Spleen (tissue), 13 donors: ENCODE measurements at places on chromosomes 7 and 10.
A peak's percentile ranks its signal among the peaks of the same experiment; 100 is the strongest.

DNA sequence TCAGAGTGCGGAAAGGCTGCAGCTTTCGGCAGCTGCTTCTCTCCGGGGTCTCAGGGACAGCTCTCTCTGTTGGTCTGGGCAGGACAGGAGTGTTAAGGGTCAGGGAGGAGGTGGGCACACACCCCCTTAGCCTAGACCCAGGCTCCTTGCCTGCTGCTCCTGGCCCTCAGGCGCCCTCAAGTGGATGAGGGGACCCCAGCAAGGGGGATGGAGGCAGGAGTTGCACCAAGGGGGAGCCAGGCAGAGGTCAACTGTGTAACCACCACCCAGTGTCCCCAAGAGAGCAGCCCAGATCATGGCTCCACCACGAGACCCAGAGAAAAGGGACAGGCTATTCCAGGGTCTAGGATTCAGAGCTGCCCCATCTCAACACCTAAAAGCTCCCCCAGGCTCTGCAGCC, 26.9 kb downstream of the SPOCK2 start:
- DNase-seq: no peak

GRCh38 chr10:127234306-127234800, 38.0 kb upstream of the INSYN2A start:
- DNase-seq: no peak

DNA sequence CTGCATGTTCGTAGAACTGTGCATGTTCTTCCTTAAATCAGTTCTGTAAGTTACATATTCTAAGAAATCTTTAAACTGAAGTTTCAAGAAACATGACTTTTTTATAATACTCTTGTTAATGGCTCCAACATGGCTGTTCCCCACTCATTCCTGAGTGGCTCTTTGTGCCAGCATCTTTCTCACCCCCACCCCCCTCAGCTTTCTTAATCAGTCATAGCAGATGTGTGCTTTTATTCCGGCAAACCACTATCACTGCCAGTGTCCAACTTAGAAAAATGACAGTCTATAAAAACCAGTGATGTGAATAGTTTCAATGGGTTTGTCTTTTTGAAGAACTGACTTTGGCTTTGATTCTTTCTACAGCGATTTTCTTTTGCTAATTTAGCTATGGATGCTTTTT, 37.6 kb downstream of the PITRM1 start:
- no peak for DNase-seq

DNA sequence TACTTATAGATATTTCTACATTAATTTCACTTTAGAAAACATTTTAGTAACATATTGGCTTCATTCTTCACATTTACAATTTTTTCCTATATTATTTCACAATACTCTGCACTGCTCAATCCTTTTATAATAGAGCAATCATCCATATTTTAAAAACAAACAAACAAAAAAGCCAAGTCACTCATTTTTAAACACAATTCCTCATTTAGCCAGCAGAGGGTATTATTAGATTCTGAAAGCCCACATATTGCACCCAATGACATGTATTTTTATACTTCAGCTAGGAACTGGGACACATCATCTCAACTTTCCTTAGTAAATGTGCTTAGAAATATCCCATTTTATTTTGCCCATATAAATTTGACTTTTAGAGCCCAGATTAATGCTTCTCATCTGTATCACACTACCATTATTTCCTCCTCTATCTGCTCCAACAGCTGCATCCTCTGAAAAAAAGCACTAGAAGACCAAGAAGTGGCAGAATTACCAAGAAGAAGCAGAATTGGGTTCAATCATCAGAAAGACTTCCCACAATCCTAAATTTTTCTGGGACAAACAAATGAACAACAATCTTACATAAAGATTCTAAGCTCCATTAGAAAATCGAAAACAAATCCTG, 29.5 kb downstream of the CTNNA3 start:
- DNase-seq: no peak

- DNase-seq: no peak
These were observed 118.0 kb upstream of the PRSS58 start for GRCh38 chr7:142375710-142376313.

DNA sequence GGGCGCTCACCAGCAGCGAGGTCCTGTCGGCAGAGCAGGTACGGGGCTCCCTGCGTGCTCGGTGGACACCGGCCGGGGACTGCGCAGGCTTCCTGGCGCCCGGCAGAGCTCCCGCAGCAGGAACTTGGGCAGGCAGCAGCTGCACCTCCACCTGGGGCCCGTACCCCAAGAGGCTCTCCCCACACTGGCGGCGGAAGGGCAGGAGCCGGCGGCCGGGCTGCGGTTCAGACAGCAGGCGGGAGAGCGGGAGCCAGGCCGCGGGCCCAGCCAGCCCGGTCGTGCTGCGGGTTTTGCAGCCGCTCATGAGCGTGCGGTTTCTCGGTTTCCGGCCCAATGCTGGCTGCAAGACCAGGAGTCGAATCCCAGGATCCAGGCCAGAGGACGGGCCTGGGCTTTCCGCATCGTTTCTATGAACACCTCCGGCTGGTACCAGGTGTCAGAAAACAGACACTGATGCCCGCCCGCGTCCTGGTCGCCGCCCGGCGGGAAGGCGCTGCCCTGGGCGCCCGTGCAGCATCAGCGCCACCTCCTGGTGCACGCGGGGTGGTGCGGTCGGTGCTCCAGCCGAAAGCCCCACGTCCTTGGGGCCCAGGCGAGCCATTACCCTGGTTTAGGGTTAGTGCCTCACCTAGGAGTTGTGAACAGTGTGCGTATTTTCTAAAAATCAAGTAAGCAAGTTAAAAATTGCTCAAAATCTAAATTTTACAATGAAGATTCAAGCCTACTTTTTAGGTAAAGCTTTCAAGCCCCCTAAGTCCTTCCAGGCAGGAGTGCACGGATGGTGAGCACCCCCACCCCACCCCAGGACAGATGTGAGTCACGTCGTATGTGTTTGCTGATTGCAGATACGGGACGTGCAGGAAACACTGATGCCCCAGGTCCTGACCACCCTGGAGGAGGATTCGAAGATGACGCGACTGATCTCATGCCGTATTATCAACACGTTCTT, 47.4 kb upstream of the PRKAR1B start:
- DNase-seq: peak; percentile 88

- no peak for DNase-seq
These were observed 161.6 kb upstream of the PRSS1 start for GRCh38 chr7:142587578-142588191.

DNA sequence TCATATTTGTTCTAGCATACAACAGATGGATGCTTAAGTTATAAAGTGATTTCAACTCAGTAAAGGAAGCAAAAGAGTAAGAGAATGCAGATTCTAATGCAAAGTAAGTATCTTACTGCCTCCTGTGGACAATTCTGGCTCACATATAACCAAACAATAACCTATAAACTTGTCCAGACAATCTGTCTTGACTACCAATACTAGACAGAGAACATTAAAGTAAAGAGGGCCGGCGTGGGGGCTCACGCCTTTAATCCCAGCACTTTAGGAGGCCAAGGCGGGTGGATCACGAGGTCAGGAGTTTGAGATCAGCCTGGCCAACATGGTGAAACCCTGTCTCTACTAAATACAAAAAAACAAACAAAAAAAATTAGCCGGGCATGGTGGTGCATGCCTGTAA, 329.3 kb downstream of the CACNA2D1 start:
- no peak for DNase-seq

DNA sequence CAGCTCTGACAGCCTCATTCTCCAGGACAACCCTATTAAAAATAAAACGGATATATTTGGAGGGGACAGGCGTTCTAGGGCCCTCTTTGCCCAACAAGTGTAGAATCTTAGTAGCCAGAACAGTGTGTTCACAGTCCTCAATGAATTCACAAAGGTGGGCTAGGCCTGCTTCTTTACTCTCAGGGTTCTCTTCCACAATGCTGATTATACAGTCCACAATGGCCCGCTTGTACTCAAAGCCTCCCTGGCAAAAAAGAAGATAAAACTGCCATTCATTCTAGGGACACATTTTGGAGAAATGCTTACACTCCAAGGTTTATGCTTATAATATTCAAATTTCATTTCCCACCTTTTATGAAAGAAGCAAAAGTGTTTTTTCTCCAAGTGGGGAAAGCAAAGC, 62.6 kb downstream of the MEST start:
- DNase-seq: no peak

GRCh38 chr7:124084024-124084423, 51.2 kb upstream of the TMEM229A start:
- no peak for DNase-seq

DNA sequence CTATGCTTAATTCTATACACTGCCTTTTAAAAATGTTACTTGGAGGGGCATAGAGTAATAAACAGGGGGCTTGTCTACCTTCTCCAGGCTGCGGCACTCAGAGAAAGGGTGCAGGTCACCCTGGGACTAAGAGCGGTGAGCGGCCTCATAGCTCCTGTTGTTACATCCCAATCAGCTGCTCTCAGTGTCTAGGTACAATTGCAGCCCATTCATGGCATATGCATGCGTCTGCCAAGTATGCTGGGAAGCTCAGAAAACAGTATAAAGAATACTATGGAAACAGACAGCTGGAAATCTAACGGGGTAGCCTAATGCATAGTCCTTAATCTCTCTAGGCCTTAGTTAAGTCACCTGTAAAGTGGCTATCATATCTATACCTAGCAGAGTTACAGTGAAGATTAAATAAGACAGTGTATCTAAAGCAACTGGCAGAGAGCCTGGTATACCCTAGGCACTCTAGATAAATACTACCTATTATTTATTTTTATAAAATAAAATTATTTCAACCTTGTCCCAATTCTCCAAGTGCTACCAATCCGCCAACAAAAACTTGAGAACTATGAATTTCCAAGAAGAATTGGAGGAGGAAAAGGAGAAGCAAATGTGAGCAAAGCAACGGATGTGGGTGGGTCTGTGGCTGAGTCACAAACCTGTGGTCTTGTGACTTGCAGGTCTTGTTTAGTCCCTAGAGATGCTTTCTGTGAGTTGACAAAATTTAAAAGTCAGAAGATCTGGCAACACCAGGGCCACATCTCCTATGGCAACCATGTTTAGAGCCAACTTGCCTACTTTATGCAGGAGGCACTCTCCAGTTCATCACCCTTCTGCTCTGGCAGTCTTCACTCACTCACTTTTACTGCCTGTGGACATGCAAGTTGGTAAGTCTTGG, 183.0 kb downstream of the RAPGEF5 start:
- no peak for DNase-seq

- no peak for DNase-seq
These were observed 292.6 kb downstream of the PARD3 start for GRCh38 chr10:34522546-34522945.

DNA sequence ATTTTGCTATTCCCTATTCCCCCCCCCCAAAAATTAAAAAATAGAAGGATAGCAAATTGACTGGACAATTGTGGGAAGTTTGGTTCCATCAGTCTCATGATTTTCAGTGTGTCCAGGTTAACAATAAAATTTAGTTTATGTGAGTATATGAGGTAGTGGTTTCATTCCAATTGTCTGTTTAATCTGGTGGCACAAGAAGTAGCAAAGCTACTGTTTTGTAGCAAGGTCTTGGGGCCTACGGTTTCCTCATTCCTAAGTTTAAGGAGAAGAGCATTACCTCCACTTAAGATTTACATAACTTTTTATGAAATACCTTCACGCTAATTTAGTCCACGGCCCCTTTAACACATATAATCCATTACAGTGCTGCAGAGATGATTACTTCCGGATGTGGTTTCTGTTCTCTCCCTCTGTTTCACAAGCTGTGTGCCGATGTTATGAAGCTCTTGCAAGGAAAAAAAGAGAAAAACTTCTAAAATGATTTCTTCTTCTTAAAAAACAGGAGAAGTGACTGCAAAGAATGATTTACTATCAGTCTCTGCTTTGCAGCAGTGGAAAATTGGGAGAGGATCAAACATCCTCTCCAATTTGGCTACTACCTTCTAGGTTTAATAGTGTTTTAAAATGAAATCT, 32.7 kb upstream of the NPVF start:
- DNase-seq: no peak

GRCh38 chr7:90613088-90613498, 17.0 kb downstream of the CDK14 start:
- no peak for DNase-seq

- DNase-seq: no peak
These were observed 182.1 kb downstream of the ARID5B start for GRCh38 chr10:62083412-62084267.

DNA sequence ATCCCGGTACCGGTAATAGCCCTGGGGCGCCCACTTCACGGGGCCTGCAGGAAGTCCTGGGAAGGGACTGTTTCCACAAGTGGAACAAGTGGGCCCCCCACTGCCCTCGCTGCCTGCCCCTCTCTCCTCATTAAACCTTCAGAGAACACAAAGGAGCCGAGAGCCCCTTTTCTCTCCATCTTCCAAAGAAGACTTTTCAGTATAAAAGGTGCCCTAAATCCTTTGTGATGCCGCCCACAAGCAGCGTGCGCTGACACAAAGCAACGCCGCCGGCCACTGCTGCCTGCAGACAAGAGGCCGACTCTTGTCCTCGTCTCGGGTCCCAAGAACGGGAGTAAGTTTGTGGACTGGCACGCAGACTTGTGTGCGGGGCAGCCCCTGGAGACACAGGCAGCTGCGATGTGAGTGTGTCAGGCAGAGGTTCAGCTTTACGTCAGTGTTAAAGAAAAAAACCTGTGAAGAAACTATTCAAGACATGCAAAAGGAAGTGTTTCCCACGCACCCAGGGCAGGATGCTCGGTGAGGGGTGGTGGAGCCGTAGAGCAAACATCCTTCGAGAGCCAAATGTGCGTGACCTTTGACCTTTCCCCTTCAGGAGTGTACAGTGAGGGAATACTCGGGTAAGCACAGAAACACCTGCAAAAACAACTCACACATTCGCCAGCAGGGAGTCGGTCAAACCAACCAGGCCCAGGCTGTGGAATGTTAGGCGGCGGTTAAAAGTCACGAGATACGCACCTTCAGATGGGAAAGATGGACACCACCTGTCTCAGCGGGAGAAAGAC, 118.2 kb downstream of the VIPR2 start:
- no peak for DNase-seq

GRCh38 chr7:10315881-10316280, 657.8 kb upstream of the PHF14 start:
- DNase-seq: no peak

DNA sequence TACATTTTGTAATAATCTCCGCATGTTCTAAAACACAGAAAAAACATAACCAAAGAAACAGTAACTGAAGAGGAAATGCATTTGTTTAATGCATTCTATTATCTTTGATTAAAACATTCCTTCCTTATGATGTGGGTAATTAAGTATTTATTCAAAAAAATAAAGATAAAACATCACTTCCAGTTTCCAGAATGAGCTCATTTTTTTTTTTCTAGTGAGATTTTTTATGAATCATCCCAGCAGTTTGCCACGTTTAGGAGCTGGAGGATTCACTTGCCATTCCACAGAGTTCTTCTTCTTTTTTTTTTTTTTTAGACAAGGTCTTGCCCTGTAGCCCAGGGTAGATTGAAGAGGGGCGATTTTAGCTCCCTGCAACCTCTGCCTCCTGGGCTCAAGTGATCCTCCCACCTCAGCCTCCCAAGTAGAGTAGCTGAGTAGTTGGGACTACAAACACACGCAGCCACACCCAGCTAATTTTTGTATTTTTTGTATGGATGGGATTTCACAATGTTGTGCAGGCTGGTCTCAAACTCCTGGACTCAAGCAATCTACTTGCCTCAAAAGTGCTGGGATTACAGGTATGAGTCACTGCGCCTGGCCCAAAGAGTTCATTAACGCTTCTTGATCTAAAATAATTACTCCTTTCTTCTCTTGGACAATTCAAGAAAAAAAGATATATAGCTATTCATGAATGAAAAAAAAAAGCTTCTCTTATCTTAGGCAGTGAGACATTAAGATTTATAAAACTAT, 177.3 kb downstream of the DKK1 start:
- DNase-seq: no peak

GRCh38 chr10:88553116-88553752, 29.9 kb downstream of the RNLS start:
- DNase-seq: no peak

GRCh38 chr7:137544453-137545058, 201.0 kb upstream of the PTN start:
- DNase-seq: no peak

GRCh38 chr10:5614155-5614721, 52.2 kb downstream of the ASB13 start:
- DNase-seq: no peak
